ENCODE measurements at places on chromosomes 1 and 21.
A peak's percentile ranks its signal among the peaks of the same experiment; 100 is the strongest.

GRCh38 chr1:92125204-92125603, 45.1 kb downstream of the BTBD8 start:
- DNase-seq, result no peak

DNA sequence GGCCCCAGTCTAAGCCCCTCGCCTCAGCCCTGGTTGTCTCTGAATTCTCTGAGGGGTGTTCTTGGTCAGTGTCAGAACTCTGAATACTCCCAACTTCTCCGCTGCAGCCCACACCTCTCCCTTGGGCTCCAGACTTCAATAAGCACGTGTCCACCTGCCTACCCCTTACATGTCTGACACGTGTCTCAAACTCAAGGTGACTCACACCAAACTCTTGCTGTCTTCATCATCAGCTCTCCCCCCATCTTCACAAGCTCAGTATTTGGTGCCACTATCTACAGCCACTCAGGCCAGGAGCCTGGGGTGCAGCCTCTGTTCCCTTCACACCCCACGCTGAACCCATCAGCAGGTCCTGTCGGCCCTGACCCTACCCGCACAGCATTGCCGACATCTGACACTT, 18.8 kb upstream of the UBXN10 start:
- DNase-seq, result no peak

- no peak for DNase-seq
These were observed 11.9 kb downstream of the TRAF3IP3 start for GRCh38 chr1:209767706-209768105.

DNA sequence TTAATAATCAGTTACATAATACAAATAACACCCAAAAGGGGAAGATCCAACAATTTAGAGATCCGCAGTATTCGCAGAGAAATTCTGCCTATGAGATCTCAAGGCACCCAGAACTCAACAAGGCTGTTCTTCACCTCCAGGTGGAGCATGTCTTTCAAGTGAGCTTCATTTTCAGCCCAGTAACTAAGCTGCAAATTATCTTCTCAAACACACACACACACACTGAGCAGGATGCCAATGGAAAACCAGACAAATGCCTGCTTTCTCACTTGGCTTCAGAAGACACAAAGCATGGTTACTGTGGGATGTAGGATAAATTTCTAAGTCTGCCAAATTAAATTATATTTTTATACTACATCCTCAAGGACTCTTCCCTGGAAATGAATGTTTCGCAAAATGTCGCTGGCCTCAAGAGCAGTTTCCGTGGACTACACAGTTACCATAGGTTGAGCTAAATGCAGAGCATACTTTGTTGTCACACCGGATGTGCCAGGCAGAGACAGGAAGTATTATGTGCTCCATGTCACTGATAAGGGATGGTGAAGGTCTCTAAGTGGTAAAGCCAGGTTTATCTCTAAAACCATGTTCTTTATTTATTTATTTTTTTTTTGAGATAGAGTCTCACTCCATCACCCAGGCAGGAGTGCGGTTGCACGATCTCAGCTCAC, 30.3 kb downstream of the UBR4 start:
- DNase-seq, result peak; percentile 74

DNA sequence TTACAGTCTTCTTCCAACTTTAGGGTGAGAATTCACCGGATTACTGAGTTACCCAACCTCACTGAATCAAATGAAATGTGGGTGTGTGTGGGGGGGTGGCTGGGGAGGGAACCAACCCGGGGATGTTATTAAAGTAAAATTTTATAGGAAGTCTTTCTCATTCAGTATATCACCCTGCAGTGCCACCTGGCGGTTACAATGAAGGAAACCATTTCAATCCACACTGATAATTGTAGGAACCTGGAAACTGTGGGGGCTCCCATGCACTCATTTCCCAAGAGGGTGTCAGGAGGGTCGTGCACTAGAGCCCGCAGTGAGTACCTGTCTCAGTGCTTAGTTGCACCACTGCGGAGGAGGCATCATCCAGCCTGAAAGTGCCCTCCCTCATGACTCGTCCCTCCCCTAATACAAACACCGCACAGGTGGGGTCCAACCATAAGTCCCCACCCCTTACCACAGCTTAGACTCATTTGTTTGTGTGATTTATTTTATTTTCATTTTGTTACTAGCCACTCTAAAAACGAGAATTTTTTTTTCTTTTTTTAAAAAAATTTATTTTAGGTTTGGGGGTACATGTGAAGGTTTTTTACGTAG, 29.1 kb upstream of the IGSF5 start:
- DNase-seq, result no peak

GRCh38 chr1:1021010-1021919, 1.3 kb downstream of the AGRN start:
- no peak for DNase-seq
